ENCODE measurements at places on chromosomes 4 and X.

DNA sequence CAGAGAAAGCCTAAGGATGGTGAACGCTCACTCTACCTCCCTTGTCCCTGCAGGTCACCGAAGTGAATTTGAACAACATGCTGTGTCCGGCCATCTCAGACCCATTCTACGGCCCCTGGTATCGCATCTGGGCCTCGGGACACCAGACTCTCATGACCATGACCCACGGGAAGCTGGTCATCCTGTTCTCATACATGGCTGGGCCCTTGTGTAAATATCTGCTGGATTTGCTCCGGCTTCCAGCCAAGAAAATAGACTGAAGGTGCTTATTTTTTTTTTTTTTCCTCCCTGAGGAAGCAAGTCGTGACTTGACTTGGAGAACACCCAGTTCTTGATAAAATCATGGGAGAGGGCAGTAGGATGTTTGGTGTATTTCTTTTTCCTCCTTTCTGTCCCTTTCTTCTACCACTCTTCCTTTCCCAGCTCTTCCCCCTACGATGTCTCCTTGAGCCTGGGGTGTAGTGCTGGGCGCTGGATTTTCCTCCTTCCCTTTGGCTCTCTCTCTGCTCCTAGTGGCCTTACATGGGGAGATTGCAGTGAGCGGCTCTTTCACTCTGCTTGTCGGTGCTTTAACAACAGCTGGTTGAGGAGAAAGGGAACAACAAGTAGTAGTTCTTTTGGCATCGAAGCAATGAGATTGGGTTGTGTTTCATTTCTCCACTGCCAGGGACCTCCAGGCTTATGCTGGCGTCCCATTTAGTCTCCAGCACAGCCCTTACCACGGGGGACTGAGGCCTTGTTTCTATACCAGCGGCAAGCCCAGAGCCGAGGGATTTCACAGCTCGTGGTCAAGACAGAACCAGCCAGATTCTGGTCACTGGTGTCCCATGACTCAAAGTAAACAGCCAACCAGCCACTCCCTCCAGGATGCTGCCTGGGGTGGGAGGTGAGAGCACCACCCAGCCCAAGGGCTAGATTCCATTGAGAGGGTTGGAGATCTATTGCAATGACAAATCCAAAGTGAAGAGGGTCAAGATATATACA, 144.4 kb downstream of the AMMECR1 start:
- DNase-seq, result no peak

DNA sequence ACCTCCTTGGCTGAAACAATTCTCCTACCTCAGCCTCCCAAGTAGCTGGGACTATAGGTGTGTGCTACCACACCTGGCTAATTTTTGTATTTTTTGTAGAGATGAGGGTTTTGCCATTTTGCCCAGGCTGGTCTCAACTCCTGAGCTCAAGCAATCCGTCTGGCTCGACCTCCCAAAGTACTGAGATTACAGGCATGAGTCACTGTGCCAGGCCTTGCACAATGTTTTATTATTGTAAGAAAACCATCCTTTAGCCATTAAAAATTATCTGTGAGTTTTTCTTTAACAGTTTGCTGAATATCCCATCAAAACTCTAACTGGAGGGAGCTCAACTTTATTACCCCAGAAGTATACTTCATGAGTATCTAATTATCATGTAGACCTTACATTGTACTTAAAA, 900.3 kb downstream of the PCDH7 start:
- DNase-seq, result no peak

DNA sequence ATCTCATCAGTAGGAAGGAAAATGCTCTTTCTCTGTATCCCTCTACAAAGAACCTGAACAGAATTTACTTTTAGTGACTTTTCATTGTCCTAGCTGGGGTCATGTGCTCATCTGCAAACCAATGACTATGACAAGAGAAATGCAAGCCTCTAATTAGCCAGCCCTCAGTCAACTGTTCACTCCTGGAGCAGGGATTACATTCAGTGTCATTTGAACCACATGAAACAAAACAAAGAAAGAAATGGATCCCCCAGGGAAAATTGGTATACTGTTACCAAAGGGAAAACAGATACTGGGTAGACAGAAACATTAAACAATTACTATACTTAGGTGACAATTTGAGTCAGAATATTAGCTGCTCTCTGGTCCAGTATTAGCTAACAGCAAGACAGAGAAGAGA, 173.6 kb downstream of the RCHY1 start:
- DNase-seq, result no peak

DNA sequence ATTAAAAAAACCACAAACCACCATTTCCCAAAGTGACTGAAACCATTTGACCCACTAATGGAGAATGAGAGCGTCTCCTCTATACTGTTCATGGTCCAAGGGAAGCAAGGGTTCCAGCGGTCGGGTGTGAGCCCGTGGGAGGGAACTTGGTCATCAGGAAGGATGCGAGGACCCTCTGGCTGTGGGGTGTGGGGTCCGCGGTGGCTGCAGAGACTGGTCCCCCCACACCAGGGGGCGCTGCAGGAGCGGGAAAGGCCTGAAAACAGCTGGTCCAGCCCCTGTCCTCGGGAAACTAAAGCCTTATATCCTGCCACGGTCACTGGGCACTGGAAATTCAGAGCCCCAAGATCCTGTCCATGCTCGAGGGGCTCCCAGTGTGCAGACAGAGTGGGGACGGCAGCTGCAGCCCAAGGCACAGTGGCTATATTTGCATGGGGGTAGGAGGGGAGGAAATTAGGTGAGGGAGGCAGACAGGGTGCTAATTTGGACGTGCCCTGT, 4.3 kb downstream of the BLOC1S4 start:
- DNase-seq, result peak; percentile 92

DNA sequence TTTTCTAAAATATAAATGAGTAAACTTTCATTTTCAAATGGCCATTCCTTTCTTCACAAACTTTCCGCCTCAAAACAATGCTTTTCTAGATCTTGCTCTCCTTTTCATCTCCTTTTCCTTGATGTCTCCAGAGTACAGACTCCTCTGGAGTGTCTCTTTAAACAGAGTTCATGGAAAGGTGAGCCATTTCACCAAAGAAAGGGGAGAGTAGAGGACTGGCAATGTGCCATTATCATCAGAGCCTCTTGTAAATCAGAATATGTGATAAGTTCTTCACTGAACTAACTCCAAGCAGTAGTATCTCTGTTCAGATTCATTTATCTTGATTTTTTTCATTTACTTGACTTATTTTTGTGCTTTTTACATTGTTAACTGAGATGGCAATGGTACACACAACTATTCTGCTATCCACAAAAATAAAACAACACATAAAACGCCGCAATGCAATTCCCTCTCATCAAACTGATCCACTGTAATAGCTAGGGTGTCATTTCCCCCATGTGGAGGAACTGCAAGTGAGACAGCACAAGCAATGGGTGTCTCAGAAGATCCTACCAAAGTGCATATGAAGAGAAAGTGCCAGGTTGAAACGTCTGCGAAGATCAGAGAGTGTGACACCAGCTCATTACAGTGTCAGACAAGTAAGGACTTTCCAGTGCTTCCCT, 125.4 kb downstream of the RASL11B start:
- DNase-seq, result no peak

- DNase-seq, result no peak
Observed at GRCh38 chrX:153897899-153898298, 6.6 kb upstream of the AVPR2 start.

DNA sequence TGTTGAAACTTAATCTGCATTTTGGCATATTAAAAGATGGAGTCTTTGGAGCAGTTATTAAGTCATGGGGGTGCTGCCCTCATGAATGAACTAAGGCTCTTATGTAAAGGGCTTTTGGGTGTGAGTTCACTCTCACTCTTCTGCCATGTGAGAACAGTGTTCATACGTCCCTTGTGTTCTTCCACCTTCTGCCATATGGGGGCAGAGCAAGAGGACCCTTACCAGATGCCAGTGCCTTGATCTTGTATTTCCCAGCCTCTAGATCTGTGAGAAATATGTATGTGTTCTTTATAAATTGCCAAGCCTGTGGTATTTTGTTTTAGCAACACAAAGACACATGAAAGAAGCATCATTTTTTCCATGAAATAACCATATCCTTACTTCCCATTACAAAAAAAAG, 213.9 kb downstream of the SPOCK3 start:
- DNase-seq, result no peak

GRCh38 chr4:15034071-15034764, 31.9 kb downstream of the CPEB2 start:
- no peak for DNase-seq

- no peak for DNase-seq
Observed at GRCh38 chr4:39522068-39522467, 5.2 kb downstream of the UGDH start.

GRCh38 chr4:53043891-53044650, 182.0 kb downstream of the RASL11B start:
- no peak for DNase-seq

- DNase-seq, result no peak
Observed at GRCh38 chr4:185875316-185875907, 63.4 kb upstream of the SORBS2 start.

- DNase-seq, result no peak
Observed at GRCh38 chrX:135112096-135112729, 8.1 kb downstream of the ETDB start.

DNA sequence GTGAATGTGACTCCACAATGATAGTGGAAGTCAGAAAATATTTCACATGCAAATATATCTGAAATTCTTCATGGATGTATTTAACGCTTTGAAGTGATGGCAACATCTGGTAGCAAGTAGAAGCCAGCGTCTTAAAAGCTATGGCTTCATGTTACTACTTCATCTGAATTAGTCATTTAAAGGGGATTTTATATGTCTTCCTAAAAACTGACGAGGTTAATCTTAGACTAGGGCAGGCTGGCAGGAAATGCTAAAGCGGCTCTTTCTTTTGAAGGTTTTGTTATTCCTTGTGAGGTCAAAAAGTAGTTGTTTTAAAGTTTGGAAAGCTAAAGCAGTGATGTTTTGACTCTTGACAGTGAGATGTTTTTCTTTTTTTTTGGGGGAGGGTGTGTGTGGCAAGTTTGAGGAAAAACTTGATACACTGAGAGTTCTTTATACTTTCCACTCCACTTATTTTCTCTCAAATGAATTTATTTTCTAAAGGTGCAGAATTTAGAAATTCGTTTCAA, 22.6 kb downstream of the PLS3 start:
- DNase-seq, result no peak

- no peak for DNase-seq
Observed at GRCh38 chr4:109764789-109765402, 35.0 kb upstream of the PLA2G12A start.

- no peak for DNase-seq
Observed at GRCh38 chr4:161148051-161148450, 1015.7 kb downstream of the FSTL5 start.

- no peak for DNase-seq
Observed at GRCh38 chrX:151765026-151765425, 30.5 kb downstream of the CNGA2 start.

DNA sequence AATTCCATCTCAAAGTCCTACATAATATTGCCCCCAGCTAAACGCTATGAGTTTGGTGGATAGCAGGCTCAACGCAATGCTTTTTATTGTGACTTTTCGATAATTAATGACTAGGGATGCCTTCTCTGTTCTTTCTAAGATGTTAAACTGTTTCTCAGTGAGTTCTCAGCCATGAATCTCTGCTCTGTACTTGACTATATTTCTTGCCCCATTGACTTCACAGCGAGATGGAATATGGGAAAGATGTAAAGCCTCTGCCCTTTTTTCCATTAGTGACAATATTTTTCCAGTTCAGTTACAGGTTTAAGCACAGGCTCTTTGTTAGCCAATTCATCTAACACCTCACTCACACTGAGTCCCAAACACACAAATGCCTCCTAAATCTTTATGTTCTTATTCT, 1022.0 kb downstream of the ADGRL3 start:
- no peak for DNase-seq

GRCh38 chr4:116618638-116619037, 466.7 kb downstream of the TRAM1L1 start:
- no peak for DNase-seq

GRCh38 chr4:7180938-7181337, 11.4 kb upstream of the SORCS2 start:
- no peak for DNase-seq

- no peak for DNase-seq
Observed at GRCh38 chr4:118898684-118899138, 10.1 kb downstream of the SYNPO2 start.

GRCh38 chr4:109051054-109051453, 251.4 kb downstream of the COL25A1 start:
- no peak for DNase-seq

- no peak for DNase-seq
Observed at GRCh38 chrX:49067285-49068120, 6.3 kb downstream of the PRAF2 start.

DNA sequence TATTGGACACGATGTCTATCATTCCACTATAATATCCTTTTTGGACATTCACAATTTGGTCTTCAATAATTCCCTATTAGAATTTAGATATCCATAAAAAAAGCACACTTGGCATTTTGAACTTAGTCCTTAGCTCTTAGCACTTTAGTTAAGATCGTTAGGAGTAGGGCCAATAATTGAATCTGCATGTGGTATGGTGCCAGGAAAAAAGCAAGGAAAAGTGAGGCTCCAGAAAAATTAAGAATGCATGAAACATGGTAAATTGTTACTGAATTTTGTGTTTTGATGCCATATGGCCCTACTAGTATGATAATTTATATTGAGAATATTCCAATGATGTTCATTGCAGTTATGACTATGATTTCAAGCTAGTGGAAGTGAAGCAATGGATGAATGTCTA, 53.6 kb upstream of the TEX13A start:
- no peak for DNase-seq
